ENCODE measurements at places on chromosomes 2 and 18.
A peak's percentile ranks its signal among the peaks of the same experiment; 100 is the strongest.

GRCh38 chr2:66438498-66438833 is 3.5 kb downstream of the MEIS1 start:
- no peak for DNase-seq

GRCh38 chr2:222652491-222653255 is 3.2 kb downstream of the FARSB start:
- no peak for DNase-seq

DNA sequence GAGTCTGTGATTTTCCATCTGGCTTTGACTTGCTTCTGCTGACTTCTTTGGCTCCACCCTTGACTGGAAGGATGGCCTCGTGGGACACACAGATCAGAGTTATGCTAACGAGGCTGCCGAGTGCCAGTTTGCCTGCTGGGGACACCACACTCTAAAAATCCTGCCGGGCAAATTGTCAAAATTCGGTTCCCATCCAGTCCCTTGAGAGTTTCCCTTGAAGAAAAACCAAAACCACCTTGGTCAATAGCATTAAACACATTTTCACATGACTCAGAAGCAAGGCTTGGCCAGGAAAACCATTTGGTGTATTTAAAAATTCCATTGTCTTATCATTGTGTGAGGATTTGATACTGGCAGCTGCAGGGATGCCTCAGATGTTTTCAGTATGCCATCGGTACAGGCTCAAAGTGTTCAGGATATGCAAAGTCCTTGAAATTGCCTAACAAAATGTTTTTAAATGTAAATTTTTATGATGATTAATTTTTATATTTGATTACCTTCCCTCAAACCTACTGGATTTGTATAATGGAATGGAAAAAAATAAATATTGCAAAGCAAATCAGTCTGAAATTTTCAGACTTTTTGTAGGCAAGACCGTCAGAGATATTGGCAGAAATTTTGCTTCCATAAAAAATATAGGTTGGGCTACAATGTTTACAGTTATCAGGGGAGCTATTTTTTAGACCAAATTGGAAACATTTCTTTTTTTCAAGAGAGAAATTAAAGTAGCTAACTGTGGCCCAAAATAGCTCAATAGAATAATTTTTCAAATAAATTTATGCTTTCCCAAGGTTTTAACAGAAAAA is 41.6 kb downstream of the KCNE4 start:
- DNase-seq = no peak

GRCh38 chr2:30231212-30231995 is at the start of gene LBH:
TSS of gene LBH (plus strand) at chr2:30231534. CDS start at chr2:30231739, 205 bp downstream.
- peak; percentile 91 for DNase-seq

GRCh38 chr18:56913941-56914340 is 232.9 kb upstream of the BOD1L2 start:
- DNase-seq = no peak

DNA sequence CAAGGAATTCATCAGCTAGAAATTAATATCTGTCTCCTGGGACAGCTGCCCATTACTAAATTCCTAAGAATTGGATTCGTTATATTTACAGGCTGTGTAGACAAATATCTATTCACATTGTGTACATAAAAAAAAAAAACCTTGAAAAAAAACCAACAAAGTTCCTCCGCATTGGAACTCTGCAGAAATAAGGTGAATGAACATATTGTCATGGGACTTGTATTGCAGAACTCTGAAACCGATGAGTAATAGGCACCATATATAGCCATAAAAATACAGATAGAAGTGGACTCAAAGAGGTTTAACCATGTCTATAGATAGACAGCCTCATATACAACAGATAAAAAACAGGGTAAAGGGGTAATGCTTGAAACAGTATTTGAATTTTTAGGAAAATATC is 909.9 kb upstream of the CHAC2 start:
- no peak for DNase-seq

DNA sequence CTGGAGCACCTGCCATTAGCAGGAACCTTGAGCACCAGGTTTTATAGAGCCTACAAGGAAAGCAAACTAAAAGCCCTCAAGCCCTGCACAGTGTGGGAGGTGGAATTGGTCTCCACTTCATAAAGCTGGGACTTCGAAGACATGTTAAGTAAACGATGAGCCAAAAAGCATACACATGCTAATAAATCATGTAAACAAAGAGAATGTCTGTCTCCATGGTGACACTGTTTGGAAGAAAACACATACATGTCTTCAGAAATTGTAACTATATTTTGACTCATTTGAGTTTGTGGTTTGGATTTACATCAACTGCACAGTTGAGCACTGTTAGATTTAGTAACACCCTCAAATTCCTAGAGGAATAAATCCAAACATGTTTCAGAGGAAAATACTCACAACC is 978.5 kb upstream of the LRRTM1 start:
- DNase-seq = no peak

GRCh38 chr2:178404368-178404767 is 46.6 kb downstream of the PRKRA start:
- DNase-seq = no peak

GRCh38 chr2:19933351-19933981 is 31.7 kb upstream of the TTC32 start:
- no peak for DNase-seq

DNA sequence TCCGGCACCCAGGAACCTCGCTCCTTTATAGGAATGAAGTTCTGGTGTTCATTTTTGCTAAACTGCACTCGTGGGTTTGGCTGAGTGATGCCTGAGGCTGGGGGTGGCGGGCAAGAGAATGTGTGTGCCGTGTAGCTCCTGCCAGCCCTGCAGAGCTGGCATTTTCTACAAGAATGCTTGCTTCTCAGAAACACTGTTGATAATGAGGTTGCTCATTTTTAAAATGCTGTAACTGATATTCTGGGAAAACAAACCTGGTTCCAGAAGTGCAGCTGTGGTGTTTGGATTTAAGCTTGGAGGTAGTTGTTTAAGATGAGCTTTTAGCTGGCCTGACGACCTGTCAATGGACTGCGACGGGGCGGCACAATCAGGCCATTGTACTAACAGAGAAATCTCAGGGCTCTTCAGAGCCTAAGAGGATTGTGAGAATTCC is 511.9 kb upstream of the TNP1 start:
- no peak for DNase-seq

DNA sequence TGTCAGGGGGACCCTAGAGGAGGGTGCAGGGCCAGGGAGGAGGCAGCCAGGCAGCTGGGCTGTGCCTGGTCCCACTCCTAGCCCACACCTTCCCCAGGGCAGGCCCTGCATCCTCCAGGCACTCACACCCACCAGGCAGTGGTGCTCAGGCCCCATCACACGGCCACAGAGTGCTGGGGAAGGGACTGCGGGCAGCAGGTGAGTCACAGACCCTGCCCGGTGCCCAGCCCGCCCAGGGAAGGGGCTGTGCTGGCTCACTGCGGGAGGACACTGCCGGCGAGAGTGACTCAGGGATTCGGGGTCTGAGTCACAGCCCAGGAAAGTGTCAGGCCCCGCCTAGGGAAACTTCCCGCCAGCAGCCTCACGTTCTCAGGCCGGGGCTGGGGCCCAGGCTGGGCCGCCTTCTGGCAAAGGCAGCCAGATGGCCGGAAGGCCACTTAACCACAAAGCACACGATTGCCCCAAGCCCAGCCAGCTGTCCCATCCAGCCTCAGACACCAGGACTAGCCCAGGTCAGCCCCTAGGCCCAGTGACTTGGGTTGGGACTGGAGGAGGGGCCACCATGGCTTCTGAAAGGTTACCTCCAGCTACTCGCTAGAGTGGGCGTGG is 42.2 kb downstream of the BIN1 start:
- DNase-seq = no peak

DNA sequence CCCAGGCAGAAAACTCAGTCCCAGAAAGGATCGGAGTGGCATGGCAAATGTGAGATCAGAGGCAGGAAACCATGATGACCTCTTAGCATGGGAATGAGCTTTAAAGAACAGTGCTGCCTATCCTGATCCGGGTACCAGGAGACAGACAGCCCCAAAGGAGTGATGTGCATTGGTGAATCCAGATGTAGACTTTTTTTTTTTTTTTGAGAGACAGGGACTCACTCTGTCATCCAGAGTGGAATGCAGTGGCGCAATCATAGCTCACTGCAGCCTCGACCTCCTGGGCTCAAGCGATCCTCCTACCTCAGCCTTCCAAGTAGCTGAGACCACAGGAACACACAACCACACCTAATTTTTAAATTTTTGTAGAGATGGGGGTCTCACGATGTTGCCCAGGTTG is 122.7 kb downstream of the VAPA start:
- no peak for DNase-seq

GRCh38 chr18:38367473-38367872 is 801.9 kb upstream of the CELF4 start:
- DNase-seq = no peak

GRCh38 chr2:1687254-1687653 is 57.1 kb downstream of the PXDN start:
- DNase-seq = no peak

DNA sequence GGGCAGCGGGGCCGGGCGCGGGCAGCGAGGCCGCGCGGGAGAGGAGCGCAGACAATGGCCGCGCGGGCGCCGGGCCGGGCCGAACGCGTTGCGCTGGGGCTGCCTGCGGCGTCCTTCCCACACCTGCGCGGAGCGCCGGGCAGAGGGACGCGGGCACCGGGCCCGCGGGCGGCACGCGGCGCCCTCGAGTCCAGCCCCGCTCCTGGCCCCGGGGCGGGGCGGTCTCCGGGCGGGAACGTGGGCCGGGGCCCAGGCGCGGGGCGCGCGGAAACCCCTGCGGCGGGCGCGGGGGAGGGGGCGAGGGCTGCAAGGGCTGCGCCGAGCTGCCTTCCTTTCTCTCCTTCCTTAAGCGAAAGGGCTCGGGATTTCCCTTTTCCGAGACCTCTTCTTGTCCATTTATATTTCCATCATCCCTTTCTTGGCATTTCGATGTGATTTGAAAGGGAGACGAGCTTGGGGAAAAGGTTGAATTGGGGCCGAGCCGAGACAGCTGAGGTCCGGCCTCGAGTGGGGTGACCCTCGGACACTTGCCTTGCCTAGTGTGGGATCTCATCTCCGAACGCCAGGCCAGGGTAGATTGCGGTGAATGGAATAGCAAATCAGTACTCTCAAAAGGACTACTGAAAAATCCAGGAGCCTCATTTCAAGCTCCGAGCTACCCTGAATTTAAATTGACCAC is 676 bp downstream of the KLHL23 start:
- no peak for DNase-seq

- DNase-seq = no peak
Measured at GRCh38 chr18:38257661-38258060, 692.1 kb upstream of the CELF4 start.

- DNase-seq = no peak
Measured at GRCh38 chr18:58349650-58350049, 279.2 kb downstream of the ALPK2 start.

DNA sequence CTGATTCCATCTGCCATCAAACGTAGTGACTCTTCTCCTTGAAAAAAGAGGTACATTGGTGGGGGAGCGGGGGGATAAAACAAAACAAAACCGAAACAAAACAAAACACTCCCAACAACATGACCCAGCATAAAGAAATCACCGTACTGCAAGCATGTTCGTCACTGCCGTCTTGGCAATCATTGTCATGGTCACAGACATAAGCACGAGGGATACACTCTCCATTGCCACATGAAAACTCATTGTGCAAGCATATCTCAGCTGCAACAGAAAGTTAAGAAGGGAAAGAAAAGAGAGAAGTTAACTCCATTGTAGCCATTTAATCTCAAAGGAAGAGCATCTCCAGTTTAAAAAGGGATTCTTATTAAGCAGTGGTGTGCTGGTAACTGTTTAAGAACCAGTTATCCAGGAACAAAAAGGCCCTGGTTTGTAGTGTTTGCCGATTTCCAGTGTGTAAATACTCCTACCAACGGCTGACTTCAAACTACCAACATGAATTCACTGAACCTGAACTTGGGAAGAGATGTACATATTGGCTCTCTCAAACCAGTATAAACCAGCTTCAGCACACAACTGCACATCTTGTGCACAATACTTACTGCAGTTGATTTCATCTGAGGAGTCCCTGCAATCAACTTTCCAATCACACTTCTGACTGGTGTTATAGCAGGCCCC is 68.2 kb downstream of the LRP2 start:
- no peak for DNase-seq

- no peak for DNase-seq
Measured at GRCh38 chr18:33495278-33495677, 54.8 kb upstream of the CCDC178 start.

- DNase-seq = no peak
Measured at GRCh38 chr2:126685629-126686028, 29.7 kb downstream of the GYPC start.

GRCh38 chr2:8242739-8243138 is 439.1 kb upstream of the ID2 start:
- no peak for DNase-seq

DNA sequence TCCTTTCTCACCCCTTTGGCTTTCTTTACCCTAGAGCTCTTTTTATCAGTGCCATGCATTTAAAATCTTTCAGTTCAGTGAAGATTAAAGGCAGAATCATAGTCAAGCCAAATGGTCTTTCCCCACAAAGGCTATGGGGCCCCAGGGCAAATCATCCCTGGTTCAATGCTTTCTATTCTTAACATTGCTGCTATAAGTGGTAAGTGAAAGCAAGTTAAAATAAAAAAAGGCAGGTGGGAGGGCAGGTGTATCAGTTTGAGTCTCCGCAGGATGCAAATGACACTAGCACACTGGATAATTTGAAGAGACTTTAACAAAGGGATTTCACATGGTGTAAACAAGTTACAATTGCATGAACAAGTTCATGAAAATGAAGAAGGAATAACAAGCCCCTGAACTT is 757.4 kb downstream of the SATB2 start:
- DNase-seq = no peak

DNA sequence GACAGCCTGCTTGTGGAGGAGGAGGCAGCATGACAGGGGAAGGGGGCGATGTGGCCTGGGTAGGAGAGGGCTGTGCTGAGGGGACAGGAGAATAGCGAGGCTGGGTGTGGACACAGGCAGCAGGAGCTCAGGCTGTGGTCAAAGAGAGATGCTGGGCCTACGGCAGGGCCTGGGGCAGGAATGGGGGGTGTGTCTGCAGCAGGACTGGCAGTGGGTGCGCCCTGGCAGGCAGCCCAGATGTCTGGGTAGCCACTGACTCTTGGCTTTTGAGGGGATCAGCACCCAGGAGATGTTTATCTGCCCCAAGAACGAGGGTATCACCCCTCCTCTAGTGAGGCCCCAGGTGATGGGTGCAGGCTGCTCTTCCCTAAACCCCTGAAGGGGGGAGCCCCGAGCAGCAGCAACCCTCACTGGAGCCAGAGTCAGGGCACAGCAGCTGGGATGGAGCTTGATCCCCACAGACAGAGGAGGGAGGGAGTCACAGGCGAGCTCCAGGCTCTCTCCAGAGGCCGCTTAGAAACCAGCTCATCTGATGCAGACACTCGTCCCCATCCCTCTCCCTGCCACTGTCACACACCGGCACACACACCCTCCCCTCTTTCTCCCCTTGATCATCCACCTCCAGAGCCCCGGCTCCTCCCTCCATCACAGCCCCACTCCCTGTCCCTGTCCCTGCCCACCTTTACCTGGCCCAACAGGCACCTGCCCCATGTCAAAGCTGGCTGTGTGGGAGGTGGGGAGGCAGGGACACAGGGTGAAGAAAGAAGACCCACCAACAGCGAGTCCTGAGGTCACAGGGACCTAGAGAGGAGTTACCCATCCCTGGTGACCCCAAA is 29.8 kb upstream of the TNS1 start:
- no peak for DNase-seq

- DNase-seq = no peak
Measured at GRCh38 chr2:241818229-241818942, 9.4 kb downstream of the NEU4 start.

- no peak for DNase-seq
Measured at GRCh38 chr2:37005118-37005868, 39.0 kb upstream of the STRN start.
